ENCODE measurements at places on chromosomes 7 and 10.

DNA sequence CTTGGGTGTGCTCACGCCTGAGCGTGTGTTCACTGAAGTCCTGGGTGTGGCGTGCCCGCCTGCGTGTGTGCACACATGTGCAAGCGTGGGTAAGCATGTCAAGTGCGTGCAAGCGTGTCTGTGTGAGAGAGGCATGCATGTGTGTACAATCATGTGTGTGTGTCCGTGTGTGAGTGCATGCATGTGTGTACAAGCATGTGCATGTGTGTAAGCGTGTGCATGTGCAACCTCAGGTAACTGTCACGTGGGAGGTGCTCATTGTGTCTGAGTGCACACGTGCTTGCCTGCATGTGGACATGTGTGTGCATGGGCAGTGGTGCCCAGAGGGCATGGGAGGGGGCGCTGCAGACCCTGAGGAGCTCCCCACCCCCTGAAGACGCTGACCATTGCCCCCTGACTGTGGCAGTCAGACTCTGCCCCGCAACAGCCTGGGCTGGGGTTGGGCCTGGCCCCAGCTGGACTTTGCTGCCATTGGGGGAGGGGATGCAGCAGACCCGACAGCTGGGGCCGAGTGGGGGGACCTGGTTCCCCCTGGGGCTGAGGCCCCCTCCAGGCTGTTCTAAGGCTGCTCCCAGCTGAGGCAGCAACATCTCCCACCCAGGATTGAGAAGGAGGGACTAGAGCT lies 88.1 kb downstream of the UNCX start:
- no peak for DNase-seq

DNA sequence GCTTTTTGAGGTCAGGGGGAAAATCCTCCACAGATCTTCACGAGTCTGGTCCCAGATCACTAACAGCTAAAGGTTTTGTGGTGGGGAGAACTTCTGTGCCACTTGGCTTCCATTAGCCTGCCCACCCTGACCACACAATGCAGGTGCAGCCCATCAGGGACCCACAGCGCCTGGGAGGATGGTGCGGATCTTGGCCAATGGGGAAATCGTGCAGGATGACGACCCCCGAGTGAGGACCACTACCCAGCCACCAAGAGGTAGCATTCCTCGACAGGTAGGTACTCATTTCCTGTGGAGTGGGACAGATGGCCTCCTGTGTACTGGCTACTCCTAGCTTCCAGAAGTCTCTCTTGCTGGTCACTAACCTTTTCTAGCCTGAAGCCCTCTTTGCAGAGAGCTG lies 1.5 kb downstream of the FAM241B start:
- DNase-seq: no peak

DNA sequence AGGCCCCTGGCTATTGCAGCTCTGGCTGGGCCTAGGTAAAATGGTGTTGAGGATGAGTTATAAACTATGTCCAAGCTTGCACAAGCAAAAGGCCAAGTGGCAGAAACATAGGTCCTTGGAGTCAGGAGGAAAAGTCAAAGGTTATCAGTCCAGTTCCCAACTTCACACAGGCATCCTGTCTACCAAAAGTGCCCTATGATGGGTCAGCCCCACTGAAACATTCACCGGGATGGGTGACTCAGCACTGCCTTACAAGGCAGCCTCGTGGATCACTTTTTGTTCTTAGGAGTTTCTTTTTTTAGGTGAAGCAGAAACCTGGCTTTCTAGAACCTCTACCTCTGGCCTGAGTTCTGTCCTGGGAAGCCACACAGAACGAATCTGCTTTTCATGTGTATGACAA lies 158.8 kb upstream of the LYZL2 start:
- no peak for DNase-seq

DNA sequence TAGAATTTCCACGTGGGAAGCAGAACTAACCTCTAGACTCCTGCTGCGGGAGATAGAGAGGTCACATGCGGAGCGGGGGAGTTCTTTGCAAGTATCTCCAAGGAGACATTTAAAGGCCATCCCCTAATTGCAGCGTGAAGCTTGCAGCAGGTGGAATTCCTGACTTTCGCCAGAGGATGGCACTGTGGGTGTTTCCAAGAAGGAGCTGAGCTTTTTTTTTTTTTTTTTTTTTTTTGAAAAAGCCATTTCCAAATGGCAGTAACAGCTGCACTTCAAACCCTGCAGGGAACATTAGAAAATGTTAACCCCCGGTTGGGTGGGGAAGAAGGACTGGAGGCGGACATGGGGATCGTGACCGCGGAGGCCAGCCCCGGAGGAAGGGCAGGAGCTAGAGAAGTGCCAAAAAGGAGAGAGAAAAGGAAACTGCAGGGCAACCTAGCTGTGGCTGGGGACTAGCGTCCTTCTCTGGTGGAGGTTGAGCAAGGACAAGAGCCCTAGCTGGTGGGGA lies 487.7 kb downstream of the TYW1 start:
- peak; percentile 11 for DNase-seq

DNA sequence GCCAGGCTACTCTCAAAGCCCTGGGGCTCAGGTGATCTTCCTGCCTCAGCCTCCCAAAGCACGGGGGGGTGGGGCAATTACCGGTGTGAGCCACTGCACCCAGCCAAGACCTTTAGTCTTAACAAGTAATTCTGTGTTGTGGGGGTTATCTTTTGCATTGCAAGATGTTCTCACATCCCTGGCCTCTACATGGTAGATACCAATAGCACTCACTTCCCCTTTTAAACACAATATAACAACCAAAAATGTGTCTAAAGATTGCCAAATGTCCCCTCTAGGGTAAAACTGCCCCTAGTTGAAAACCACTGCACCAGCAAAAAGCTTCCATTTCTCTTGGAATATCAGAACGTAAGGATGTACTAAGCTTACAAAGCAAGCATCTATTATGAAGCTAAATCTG lies 225.0 kb downstream of the CTNNA3 start:
- no peak for DNase-seq

DNA sequence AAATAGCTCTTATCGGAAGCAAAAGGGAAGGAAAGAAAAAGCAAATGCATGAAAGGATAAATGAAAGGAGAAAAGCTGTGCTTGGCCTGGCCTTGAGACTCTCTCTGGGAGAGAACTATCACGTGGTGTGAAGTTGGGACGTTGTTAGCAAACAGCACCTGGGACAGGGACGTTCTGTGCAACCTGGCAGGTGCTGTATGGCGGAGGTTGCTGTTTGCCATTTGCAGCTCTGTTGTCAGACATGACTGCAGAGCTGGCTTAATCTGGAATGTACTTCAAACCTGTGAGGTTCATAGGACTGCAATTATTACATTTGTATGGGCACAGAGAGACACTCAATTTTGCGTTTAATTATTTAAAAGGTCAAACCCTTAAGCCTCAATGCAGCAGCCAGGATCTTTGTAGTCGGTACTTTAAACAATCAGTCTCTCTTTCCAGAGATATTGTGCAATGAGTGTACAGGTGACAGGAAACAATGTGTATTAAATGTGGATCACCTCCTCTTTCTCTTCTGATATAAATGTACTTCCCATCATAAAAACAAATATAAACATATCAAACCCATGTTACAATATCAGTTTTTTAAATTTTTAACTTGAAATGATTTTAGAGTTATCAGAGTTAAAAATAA lies 800.5 kb upstream of the KCND2 start:
- no peak for DNase-seq

- no peak for DNase-seq
Measured at GRCh38 chr10:77622889-77623291, 14.7 kb downstream of the KCNMA1 start.

DNA sequence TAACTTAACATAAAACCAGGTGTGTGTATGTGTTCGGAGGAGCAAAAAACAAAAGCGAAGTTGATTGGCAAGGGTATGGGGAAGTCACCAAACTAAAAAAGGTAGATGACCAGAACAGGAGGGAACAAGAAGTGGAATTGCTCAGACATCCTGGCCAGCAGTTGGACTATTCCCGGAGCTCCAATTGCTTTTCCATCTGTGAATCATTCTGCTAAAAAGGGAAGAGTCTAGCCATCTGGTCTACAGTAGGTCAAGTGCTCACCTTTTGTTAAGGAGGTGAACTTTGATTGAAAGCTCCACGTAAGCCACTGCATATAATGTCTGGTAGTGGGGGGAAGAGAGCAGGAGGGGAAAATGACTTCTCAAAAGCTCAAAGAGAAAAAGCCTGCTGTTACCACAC lies 50.0 kb upstream of the BET1 start:
- DNase-seq: no peak

GRCh38 chr7:68476966-68477365 lies 1121.3 kb upstream of the AUTS2 start:
- no peak for DNase-seq

- DNase-seq: no peak
Measured at GRCh38 chr7:78323118-78323517, 524.5 kb downstream of the PHTF2 start.

GRCh38 chr10:132419538-132420468 lies 22.8 kb downstream of the PWWP2B start:
- DNase-seq: no peak

DNA sequence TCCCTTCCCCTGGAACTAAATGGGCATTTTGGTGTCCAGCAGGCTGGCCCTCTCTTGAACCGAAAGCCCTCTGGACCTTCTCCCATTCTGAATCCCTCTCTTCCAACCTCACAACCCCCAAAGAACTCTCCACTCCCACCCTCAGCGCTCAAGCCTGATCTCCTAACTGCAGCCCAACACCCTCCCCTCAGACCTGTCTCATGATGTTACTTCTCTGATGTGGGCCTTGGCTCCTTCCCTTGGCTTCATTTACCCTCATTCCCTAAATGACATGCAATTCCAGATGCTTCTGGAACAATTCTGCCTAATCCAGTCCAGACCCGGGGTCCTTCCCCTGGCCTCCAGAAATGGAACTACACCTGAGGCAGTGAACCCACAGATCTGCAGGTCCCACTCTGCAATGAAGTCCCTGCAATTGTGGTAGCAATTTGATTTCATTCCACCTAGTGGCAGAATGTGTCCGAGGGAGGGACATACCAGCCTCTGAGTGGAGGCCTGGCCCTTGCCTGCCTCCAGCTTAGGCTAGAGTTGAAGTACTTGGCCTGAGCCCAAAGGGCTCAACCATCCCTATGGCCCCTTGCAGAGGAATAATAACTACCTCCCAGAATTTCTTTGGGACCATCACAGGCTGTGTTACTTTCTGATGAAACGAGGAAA lies 4.1 kb upstream of the CEP41 start:
- no peak for DNase-seq

DNA sequence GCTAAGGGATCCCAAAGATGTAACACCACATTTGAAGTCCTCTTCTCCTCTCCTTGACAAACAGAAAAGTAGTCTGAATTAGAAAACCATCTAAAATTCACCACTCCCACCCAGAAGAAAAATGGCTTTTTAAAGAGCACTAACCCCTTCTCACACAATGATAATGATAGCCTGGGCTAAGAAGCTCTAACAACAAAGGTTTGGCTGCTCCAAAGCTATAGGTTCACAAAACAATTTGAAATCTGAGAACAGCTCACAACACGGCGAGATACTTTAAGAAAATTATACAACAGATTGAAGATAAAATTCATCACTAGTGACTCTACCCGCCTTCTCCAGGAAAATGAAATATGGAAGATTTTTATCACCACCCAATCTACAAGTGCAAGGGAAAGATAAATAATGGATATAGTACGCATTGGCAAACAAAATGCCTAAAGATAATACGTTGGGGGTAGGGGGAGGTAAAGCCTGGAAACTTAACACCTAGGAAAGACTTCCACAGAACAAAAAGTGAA lies 7.4 kb downstream of the ITGB1 start:
- DNase-seq: no peak

- DNase-seq: no peak
Measured at GRCh38 chr10:86308056-86308455, 58.5 kb downstream of the GRID1 start.

- DNase-seq: no peak
Measured at GRCh38 chr10:112988839-112989406, 38.9 kb downstream of the TCF7L2 start.

- no peak for DNase-seq
Measured at GRCh38 chr10:61866700-61867368, 34.7 kb upstream of the ARID5B start.

DNA sequence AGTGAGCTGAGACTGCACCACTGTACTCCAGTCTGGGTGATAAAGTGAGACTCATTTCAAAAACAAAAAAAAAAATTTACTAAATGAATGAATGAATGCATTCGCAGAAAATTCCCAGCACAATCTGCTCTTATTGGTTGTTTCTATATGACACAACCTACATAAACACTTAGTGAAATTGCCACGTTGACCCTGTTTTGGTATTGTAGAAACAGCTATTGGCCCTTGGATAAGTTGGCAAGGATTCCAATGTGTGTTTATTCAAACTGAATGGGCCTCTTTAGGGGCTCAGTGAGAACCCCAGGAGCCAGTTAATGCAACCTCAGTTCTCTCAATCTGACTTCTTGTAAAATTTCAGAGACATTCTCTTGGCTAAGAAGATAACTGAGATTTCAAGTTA lies 66.0 kb downstream of the HHEX start:
- DNase-seq: no peak

DNA sequence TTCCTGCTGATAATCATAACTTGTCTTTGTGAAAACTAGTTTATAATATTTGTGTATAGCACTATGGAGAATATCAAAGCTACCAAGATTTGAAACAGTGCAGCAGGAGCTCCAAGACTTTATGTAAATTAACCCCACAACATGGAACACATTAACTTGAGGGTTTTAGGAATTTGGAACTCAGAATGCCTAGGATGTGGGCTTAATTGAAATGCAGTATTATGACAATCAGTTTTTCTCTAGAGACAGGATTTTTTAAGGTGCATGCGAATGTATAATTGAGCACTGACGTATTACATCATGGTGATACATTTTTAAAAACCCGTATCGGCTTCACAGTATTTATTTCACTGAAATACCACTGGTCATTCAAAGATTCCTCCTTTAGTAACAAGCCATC lies 313.1 kb upstream of the DGKB start:
- DNase-seq: no peak

DNA sequence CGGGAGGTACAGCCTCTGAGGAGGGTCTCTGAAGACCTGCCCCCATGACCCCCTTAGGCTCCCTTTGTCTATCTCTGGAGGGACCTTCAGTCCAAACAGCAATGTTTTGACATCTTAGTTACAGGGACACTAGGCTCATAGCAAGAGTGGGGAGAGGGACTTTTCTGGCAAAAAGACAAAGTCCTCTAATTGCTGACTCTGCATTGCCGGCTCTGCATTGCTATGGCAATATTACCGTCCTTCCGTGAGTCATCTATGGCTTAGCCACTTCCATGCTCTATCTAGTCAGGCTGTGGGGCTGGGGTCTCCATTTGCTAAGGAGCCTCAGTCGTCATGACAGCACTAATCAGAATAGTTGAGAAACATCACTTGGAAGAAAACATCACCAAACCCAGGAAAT lies 952.6 kb downstream of the KCNMA1 start:
- no peak for DNase-seq

- no peak for DNase-seq
Measured at GRCh38 chr10:69867699-69868558, 66.2 kb downstream of the COL13A1 start.

- no peak for DNase-seq
Measured at GRCh38 chr7:49721441-49721840, 52.0 kb upstream of the VWC2 start.

GRCh38 chr7:2202901-2203765 lies 29.6 kb downstream of the MAD1L1 start:
- no peak for DNase-seq

- no peak for DNase-seq
Measured at GRCh38 chr7:132065989-132066603, 509.7 kb upstream of the PODXL start.

GRCh38 chr10:77111611-77112550 lies 525.7 kb downstream of the KCNMA1 start:
- DNase-seq: no peak

Data from stimulated activated CD4-positive, alpha-beta T cell treated with anti-CD3 and anti-CD28 coated beads, Interleukin-1b, Interleukin-23, amount 100 ng/mL, for 48 hours (primary cell).